Fibroblast of upper back skin (primary cell): ENCODE measurements at places on chromosomes 16 and 17.

DNA sequence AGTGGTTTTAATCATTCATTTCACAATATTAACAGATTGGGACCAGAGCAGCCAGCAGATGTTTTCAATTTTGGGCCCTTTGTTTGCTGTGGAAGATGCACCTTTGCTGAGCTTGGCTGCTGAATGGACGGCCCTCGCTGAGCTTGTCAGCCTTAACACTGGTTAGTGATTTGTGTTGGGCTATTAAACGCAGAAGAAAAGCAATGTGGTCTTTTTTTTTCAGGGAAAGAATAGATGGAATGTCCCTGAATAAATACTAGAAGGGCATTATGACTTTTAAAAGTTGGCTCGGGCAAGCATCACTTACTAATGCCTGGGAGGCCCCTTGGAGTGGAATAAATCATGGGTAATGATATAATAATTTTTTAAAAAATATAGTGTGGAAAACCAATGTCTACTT lies 297.0 kb downstream of the MAP2K6 start:
- peak; percentile 84 for DNase-seq

DNA sequence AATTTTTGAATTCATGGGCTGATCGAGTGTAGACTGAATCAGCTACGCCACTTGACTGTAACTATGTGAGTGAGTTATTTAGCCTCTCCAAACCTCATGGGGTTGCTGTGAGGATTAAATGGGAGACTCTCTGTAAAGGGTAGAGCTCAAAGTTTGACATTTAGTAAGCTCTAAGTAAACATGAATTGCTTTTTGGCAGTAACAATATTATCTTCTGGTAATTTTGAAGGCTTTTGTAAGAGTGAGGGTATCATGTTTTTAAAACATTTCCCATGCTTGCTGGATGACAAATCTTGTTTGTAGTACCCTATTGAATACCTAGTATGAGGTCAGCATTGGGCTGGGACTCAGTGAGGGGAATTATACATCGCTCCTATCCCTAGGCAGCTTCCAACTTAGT lies 35.3 kb downstream of the MRTFB start:
- no peak for DNase-seq

DNA sequence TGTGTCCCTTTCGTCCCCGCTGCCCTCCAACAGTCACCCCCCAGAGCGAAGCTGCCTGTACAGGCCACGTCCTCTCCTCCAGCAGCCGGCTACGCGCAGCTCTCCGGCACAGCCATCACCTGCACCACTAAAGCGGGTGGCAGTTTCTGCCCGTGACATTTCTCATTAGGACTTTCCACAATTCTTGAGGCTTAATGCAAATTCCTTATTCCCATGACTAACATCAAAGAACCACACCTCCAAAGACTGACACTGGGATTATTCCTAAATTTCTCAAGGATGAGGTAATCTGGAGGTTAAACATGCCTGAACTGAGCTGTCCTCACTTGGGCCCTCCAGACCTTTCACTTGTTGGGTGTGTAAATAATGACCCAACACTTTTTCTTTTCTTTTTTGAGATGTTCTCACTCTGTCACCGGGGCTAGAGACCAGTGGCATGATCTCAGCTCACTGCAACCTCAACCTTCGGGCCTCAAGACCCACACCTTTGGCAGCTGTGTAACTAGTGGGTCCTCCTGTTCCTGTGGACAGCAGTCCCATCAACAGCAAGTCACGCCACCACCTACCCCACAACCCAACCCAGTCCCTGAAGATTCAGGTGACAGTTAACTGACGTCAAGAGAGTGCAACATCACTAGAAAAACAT lies 11.7 kb downstream of the ANKRD11 start:
- peak; percentile 51 for DNase-seq

DNA sequence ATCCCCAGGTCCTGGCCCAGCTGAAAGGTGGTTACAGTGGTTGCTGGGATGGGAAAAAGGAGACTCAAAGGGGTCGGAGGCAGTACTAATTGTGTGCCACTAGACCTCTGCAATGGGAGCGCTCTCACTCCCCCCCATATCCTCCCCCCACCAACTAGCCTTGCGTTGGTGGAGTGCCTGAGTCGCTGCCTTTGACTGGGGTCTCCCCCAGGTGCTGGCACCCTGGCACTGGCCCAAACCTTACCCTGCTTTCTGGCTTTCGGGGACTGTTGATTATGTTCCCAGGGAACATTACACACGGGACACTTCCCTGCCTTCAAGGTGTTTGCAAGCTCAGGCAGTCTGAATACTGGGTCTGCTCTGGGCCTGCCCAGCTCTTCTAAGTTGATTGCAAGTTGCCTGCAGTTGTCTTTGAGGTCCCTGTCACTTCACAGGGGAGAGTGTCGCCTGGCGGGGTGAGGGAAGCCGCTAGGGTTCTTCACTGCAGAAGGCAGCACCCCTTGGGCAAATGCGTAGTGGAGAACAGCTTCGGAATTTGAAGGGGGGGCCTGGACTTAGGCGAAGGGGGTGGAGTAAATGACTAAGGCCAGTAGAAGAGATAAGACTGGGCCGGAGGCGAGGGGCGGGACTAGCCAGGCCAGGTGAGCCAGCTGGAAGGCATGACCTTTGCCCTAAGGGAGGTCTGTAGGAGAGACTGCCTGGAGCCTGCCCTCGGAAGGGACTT lies 98.0 kb downstream of the RAB11FIP4 start:
- DNase-seq: no peak

DNA sequence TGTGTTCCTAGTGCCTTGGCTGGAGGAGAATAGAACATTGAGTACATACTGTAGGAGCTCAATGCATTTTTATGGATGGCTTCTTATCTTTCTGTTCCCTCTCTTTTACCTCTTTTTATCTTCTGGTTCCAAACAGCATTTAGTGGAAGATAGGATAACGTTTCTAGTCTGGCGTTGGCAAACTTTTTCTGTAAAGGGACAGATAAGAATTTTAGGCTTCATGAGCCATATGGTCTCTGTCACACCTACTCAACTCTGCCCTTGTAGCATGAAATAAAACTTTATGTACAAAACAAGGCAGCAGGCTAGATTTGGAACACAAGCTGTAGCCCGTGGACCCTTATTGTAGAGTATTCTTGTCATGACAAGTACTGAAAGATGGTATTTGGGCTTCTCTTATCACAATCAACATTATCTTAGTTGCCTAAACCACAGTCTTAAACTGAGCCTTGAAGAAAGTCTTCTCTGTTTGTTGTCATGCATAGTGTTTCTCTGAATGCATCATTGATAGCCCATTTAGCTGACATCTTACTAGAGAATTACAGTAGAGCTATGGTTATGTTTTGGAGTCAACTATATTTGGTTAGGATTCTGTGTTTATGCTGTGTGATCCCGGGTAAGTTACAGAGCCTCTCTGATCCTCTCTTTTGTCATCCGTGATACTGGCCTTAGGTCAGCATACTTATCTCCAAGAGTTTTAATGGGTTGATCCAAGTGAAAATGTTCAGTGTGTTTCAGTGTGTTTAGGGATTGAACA lies 80.2 kb downstream of the HS3ST4 start:
- no peak for DNase-seq

DNA sequence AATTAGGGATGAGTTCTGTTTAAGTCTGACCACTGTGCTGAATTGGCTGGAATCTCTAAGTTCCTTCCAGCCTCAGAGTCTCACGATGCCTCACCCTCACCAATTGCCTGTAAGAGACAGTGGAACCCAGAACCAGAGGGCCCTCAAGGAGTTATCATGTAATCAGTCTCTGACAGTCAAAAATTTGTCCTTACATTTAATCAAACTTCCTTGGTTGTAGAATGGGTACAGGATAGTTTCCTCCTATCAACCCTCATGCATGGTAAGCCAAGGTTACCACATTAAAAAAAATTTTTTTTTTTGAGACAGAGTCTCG lies 83.2 kb downstream of the CDK5R1 start:
- DNase-seq: no peak

- no peak for DNase-seq
Observed at GRCh38 chr16:29664091-29664921, 1.3 kb downstream of the SPN start.

- DNase-seq: no peak
Observed at GRCh38 chr16:86730086-86730485, 151.7 kb downstream of the FOXL1 start.

DNA sequence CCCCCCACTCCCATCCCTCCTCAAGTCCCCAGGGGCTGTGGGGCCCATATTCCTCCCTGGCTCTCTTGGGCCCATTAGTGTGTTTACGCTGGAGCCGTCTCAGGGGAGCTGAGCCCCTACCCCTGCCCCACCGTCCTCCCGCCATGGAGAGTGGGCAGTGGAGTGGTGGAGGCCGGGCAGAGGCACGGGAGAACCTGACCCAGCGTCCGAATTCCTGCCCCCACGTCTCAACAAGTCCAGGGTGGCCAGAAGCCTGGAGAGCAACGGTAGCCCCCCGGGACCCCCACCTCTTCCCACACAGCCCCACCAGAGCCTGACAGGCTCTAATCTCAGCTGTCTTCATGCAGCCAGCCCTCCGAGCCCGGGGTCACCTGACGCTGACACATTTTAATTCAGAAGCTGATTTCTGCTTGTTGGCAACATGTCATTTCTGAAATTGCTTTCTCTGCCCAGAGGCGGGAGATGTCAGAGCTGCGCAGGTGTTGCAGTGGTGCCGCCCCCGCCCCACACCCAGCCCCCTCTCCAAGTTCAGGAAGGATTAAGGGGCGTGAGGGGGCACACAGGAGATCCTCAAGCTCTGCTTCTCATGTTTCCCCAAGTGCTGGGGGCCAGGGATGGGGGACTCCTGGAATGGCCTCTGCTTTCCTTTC lies 32.6 kb downstream of the WNT9B start:
- no peak for DNase-seq

- DNase-seq: no peak
Observed at GRCh38 chr17:70332356-70333210, 163.3 kb downstream of the KCNJ2 start.

DNA sequence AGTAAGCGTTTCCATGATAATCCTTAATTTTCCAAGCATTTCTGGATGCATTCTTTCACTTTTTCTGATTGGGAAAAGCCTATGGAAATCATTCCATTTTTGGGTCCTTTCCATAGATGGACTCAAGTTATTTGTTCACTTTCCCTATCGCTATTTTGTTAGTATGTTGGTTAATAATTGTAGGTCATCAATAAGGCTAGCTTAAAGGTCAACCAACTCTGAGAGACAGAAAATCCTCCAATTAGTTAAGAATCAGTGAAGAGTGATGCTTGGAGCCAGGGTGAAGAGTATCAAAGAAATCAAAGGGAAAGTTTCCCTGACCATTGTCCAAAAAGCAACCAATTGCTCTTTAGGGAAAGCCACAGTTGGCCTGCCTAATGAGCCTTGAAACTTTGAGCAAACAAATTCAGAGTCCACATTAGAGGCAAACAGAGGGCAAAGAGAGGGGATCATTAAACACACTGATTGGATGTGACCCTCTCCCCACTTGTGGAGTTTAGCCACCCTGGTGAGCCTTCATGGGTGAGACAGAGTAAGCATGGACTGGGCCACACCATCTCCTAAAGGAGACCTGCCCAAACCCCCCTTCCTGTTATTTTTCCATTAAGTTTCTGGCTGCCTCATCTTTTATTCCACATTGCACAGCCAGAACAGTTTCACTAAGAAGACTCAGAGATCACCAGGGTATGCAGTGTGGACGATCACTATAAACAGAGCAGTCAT lies 133.4 kb upstream of the DYNLRB2 start:
- no peak for DNase-seq

GRCh38 chr16:4272114-4272956 lies 488 bp downstream of the TFAP4 start:
- no peak for DNase-seq

- no peak for DNase-seq
Observed at GRCh38 chr16:68900009-68900408, 56.7 kb downstream of the TANGO6 start.

DNA sequence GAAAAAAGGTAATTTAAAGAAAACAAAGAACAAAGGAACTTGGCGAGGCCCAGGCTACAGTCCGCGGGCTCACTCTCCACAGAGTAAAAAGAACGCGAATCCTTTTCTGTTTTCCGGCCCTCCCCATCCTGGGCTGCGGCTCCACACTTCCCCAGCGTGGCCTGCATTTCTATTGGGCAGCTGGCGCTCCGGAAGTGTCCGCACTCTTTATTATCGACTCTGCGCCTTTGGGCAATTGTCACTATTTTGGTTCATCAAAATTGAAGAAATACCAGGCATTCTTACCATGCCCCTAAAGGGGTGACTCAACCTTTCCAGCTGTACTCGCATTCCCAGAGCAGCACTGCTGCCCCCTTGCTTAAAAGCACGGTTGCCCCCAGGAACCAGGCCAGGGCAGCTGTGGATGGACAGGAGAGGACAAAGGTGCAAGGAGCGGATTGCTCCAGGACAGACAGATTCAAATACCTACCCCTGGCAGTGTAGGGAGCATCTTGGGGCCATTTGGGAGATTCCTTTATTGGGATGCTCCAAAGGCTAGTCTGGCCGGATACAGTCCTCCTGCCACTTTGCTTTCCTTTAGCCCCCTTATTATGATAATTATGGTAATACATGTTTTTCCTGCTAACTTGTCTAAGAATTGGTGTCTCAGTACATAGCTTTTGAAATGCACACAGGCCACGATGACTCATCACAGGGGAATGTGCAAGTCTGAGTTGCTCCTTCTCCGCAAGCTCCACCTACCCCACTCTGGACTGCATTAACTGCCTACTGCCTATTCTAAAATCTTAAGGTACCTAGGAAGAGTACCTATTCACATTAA lies 985 bp upstream of the SLFN12 start:
- peak; percentile 100 for DNase-seq

DNA sequence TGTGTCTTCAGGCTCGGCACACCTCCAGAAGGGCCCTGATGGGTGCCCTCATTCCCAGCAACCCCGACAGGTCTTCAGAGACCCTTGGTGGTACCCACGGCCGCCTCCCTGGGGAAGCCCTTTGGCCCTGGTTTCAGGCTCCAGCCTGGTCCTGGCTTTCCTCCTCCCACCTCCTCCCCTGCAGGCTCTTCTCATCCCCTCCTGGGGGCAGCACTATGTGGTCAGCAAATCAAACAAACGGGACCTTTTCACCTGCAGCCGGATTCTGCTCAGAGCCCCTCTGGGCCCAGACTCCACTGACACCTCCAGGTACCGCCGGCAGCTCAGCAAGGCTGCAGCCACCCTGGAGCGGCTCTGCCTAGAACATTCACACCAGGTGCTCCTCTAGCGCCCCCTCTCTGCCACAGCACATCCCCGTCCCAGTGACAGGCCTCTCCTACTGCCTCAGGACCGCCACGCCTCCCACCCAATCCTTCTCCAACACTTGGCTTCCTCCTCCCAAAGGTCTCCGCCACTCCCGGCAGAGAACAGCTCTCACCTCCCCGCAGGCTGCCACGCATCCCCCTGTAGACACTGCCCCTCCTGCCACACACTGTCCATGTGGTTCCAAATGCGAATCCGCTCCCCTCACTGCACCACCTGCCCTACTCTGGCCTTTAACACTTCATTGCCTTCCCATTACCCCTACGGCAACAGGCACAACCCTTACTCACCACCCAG lies 12.0 kb downstream of the CORO7 start:
- no peak for DNase-seq

DNA sequence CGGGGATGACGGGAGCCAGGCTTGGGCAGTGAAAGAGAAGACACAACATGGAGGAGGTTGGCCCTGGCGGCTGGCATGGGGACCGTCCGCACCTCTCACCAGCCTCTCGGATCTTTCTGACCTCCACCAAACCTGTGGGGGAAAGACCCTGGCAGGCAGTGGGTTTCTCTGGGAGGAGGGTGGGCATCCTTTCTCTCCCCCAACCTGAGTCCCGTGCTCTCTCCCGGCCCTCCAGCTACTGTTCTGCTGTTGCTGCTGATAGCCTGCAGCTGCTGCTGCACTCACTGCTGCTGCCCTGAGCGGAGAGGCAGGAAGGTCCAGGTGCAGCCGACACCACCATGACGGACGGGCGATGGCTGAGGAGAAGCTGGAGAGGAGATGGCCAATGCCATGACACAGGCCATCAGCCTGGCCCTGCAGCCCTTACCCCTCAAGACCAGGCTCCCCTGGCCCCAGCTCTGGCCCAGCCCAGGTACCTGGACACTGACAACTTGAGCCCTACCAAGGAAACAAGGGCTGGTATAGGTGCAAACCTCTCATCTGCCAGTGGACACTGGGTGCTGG lies 7.4 kb downstream of the SMIM5 start:
- DNase-seq: no peak
